ENCODE measurements at places on chromosomes 11 and 22.

- DNase-seq: no peak
These were observed 79.9 kb upstream of the SEPTIN5 start for GRCh38 chr22:19634226-19634975.

DNA sequence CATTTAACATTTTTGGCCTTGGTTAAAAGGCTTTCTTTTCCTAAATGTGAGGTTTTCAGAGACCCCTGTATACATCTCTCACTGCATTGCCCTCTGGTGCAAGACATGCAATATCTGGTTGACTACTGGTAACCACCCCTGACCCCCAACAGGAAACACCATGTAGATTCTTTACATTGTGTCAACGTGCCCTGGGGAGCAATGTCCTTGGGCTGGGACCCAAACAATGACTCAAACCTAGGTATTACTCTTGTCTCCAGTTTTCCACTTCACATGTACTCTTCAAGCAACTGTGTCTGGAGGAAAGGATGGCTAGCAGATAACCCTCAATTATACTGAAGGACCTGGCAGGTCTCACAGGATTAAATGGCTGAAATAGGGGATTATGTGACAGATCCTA lies 1.1 kb upstream of the GPR83 start:
- no peak for DNase-seq

- DNase-seq: no peak
These were observed 35.4 kb upstream of the FLI1 start for GRCh38 chr11:128658502-128658901.

- DNase-seq: peak; percentile 16
These were observed 749 bp downstream of the VWA5A start for GRCh38 chr11:124115782-124116616.

DNA sequence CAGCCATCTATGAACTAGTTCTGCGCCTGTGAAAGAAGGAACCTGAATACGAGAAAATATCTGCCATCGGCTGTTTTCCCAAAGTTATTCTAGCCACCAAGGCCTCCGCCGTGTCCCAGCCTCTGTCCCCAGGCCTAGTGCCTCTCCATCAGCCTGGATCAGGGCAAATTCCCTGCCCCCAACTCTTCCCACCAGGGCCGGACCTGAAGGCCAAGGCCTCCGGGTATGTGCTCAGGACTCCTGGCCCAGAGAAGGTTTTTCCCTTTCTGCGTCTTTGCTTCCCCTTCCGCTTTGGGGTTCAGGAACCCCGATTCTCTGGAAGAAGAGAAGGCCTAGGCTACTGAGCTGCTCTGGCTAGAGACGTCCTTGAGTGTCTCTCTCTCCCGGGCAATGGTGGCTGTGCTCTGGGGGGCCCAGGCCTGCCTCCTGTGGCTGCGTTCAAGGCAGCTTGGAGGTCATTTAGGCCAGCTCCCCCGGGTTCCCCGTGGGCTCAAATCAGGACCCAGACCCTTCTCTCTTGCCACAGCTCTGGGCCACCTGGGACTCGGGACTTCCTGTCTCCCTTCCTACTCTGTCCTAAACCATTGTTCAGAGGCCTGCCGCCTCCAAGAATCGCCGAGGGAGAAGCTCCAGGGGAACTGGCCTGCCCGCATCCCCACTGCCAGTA lies 1.6 kb downstream of the ALX4 start:
- no peak for DNase-seq

DNA sequence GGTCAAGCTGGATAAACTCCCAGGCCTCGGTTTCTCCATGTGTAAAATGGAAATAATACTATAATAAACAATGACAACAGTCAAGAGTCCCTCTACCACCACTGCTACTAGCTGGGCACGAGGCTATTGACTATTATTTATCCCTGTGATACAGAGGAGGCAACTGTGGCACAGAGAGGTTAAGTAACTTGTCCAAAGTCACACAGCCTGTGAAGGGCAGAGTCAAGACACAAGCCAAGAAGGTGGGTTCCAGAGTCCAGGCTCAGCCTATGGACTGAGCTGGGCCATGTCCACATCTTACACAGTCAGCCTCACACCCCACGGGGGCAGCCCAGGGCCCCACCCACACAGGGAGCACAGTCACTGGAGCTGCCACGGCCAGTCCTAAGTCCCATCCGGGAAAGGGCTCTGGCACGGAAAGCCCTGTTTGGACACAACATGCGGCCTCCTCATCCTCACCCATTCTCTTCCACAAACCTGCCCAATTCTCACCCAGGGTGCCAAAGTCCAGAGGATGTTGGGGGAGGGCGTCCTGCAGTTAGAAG lies 384.0 kb downstream of the SHANK2 start:
- DNase-seq: no peak

- DNase-seq: peak; percentile 79
These were observed 4.3 kb upstream of the ATP5MGL start for GRCh38 chr22:42644422-42645340.

DNA sequence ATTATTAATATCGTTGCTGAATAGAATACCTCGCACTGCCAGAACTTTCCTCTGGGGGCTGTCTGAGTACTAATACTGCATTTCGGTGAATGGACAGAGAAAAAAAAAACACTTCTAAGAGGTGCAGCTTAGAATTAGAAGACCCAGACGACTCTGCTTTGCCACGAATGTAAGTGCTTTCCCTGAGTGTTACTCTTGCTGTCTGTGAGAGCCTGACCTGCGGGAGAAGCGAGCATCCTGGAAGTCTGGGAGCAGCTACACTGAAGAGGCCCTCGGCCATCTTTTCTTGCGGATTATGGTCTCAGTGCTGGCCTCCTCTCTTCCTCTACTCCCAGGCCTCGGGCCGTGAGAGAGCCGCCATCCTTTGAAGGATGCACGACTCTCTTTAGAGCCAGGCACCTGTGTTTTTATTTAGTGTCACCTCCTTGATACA lies 94.9 kb downstream of the SCN3B start:
- no peak for DNase-seq

DNA sequence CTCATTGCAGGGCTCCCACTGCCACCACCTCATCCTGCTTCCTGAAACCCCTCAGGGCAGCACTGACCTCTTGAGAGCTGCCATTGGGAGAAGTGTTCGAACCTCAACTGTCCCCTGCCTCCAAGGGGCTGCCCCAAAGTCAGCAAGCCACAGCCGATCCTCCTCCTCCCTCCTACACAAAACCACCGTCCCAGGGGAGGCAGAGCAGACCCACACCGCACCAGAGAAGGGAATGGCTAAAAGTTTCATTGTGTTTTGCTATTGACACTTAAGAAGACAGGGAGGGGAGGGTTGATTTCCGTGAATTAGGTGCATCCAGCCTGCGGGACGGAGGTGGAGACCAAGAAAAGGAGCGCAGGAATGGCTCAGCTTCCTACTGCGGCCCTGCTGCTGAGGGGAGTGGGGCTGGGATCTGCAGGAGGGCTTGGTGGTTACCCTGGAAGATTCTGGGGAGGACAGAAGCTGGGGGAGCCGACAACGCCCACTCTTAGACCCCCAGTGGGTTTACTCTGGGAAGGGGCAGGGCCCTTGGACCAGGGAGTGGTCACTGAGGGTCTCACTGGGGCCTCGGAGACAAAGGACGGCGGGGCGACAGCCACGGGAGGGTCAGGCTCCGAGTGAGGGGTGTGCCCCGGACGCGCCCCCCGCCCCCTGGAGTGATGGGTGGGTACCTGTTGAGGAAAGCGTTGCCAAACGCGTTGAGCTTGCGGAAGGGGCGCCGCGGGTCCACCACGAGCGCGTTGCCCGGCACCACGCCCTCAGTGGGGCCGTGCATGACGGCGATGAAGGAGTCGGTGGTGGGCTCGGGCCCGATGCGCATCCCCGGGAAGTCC lies 815 bp downstream of the EHD1 start:
- DNase-seq: no peak

DNA sequence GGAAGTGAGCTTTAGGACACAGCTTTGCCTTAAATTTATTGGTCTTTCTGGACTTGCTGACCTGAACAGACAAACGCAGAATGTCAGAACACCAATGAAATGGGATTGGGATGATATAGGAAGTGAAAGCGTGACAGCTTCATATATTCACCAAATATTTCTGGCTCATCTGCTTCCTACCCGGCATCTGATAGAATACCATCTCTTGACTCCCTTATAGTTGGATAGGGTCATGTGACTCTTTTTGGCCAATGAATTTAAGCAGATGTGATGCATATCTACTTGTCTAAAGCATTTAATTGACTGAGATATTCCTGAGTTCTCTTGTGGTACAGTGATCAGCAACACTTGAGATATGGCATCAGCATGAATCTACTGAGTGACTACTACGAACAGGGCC lies 2.5 kb upstream of the CAPRIN1 start:
- DNase-seq: no peak

Data from femur (tissue), 1 donor.